ENCODE measurements at places on chromosomes 1 and 21.

GRCh38 chr1:96002969-96003964 is 718.3 kb upstream of the PTBP2 start:
- H3K27me3 ChIP-seq, result no peaks in the 10 kb centered on the region
- ATAC-seq, result no peak
- H3K4me1 ChIP-seq, result no peaks in the 10 kb centered on the region
- H3K27ac ChIP-seq, result no peak overlapping the region
- H3K36me3 ChIP-seq, result no peaks in the 10 kb centered on the region
- H3K4me3 ChIP-seq, result no peak overlapping the region

- no peaks in the 10 kb centered on the region for H3K36me3 ChIP-seq
- no peak for ATAC-seq
Observed at GRCh38 chr21:27827972-27828371, 861.1 kb upstream of the ADAMTS5 start.

GRCh38 chr21:40540216-40540615 is 306.7 kb downstream of the DSCAM start:
- no peak overlapping the region for H3K27ac ChIP-seq
- no peak for ATAC-seq
- no peaks in the 10 kb centered on the region for H3K4me1 ChIP-seq
- no peaks in the 10 kb centered on the region for H3K27me3 ChIP-seq
- no peak overlapping the region for H3K4me3 ChIP-seq
- H3K36me3 ChIP-seq, result no peaks in the 10 kb centered on the region

DNA sequence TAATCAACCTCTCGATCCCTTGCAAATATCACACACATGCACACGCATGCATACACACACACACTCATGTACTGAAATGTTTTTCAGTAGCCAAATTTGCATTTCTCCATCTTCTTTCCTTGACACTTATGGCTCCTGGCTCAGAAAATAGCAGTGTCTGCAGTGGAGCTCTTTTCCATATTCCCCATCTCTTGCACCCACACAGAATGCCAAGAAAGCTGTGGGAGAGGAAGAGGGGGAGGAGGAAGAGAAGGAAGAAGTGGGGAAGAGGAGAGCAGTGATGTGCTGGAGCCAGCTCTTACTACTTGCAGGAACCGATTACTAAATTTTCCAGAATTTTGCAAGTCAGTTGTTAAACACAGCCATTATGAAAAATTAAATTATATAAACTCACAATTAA is 9.9 kb downstream of the OPTC start:
- ATAC-seq, result no peak
- H3K4me3 ChIP-seq, result no peak overlapping the region
- H3K27me3 ChIP-seq, result peaks cover 24% of the 10 kb centered on the region

GRCh38 chr1:34165422-34165921 is 442 bp upstream of the CSMD2 start:
- H3K36me3 ChIP-seq, result no peaks in the 10 kb centered on the region
- no peak overlapping the region for H3K4me3 ChIP-seq
- H3K27me3 ChIP-seq, result peaks cover 89% of the 10 kb centered on the region
- peaks cover 7% of the 10 kb centered on the region for H3K4me1 ChIP-seq
- no peak overlapping the region for H3K27ac ChIP-seq

GRCh38 chr1:180250499-180250770 is 20.4 kb downstream of the LHX4 start:
- H3K27me3 ChIP-seq, result peaks cover 72% of the 10 kb centered on the region
- no peak for ATAC-seq

DNA sequence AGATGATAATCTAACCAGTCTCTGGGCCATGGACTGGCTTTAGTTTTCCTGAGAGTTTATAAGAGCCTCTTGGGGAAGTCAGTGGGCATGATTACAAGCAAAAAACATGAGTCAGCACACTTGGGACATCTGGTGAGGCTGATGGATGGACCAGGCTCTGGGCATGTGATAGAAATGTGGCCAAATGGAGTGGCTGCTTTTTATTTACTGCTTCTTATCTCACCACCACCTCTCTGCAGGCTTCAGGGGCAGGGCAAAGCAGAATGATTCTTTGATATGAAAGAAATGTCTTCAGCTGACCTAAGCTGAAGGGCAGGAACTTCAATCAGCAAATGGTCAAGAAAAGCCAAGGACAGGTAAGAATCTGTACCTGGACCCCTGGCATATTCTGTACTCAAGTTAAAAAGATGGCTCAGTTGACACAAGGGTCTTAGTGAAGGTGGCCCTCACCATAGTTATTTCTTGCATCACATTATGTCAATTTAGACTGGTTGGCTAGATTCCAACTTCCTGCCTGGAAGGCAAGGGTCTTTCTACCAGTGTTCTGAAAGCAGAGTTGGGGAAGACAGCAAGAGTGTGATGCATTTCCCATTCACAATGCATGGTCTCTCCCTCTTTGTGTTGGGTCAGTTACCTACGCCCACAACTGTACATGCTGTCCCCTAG is 162.8 kb downstream of the FASLG start:
- H3K4me3 ChIP-seq, result no peak overlapping the region
- no peak for ATAC-seq
- peaks cover 35% of the 10 kb centered on the region for H3K4me1 ChIP-seq
- H3K27ac ChIP-seq, result no peak overlapping the region
- no peaks in the 10 kb centered on the region for H3K36me3 ChIP-seq
- H3K27me3 ChIP-seq, result no peaks in the 10 kb centered on the region

All from stimulated activated memory B cell treated with anti-CD40 and anti-IgM and Interleukin-4, amounts not matched to agents 10 μg/mL and 1 μg/mL and 100 μg/mL, for 72 hours (primary cell).